ENCODE measurements at places on chromosomes 4 and X.

DNA sequence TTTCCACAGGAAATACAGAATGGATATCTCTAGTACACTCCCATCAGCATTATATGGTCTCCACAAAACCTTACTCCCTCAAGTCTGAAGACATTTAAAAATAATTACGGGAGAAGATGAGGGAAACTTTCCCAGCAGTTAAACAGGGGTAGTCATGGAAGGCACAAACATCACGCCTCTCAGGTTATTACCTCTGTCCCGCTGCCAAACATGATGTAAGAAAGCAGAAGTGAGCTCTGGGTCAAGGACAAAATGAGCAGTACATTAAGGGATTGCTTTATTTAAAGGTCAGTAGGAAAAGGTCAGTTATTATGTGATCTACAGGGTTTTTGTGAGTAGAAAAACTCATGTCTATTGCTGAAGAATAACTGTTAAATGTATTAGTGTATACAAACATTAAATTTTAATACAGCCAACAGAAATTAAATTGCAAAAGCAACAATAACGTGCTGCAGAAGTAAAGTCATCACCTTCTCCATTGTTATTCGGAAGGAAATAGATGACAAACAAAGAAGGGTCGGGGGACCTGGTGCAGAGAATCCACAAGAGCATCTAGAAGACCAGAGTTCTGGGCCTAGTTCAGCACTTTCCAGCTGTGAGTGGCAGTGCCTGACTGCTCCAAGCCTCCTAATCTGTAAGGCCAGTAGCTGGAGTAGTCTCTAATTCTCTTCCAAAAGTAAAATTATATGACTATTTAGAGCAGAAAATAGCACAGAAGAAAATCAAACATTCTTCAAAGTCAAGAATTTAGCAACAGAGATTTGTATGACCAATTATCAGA, 171.2 kb downstream of the PPP3CA start:
- no peak for DNase-seq

- DNase-seq, result peak; percentile 63
These were observed 225.2 kb upstream of the DKK2 start for GRCh38 chr4:107261241-107261874.

DNA sequence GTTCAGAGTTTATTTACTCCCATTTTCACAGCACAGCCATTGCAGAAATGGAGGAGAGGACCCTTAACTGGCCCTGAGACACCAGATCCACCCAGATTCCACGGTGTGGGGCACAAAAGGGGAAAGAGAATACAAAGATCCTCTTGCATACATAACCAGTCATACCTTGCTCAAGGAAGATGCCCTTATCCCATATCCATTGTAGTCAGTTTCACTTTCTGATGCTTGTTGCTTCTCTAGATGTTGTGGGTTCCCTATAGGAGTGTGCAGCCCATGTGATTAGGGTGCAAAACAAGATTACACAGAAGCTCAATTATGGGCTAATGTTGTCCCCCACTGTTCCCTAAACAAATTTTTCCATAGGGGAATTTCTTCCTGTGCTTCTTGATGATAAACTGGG, 1309.0 kb upstream of the PABPC4L start:
- DNase-seq, result no peak

- DNase-seq, result no peak
These were observed 10.2 kb downstream of the GAK start for GRCh38 chr4:921830-922331.

DNA sequence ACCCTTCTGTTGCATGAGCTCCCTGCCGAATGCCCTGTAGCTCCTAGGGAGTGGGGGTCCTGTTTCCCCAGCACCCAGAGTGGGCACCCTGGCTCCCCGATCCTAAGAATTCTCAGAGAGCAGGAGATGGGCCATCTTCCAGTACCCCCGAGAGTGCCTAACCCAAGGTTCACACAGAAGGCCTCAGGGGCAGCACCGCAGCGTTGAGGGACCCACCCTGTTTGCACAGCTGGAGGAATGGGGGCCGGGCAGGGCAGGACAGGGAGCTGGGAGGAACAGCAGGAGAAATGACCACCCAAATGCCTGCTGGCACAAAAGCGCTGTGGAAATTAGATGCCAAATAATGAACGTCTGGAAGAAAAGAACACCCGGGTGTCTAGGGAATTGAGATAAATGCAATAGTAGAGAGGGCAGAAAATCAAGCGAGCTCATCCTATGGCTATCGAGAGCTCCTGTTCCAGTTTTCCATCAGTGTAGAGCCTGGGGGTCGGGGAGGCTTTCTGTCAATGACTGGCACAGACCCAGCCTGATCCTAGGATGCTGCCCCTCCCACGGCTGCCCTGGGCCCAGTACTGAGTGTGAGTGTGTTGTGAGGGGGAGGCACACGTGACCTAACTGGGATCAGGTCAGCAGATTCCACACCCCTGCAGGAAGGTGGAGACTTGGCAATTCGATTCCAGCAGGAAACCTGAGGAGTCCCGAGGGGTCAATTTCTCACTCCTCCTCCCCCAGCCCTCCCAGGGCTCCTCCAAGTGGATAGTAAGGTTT, 25.7 kb downstream of the SEPTIN6 start:
- no peak for DNase-seq

- DNase-seq, result no peak
These were observed 852 bp downstream of the MAGEH1 start for GRCh38 chrX:55452833-55453124.

- no peak for DNase-seq
These were observed 1692.1 kb downstream of the PCDH19 start for GRCh38 chrX:98717970-98718369.
